ENCODE measurements at places on chromosomes 3 and 15.
A peak's percentile ranks its signal among the peaks of the same experiment; 100 is the strongest.

DNA sequence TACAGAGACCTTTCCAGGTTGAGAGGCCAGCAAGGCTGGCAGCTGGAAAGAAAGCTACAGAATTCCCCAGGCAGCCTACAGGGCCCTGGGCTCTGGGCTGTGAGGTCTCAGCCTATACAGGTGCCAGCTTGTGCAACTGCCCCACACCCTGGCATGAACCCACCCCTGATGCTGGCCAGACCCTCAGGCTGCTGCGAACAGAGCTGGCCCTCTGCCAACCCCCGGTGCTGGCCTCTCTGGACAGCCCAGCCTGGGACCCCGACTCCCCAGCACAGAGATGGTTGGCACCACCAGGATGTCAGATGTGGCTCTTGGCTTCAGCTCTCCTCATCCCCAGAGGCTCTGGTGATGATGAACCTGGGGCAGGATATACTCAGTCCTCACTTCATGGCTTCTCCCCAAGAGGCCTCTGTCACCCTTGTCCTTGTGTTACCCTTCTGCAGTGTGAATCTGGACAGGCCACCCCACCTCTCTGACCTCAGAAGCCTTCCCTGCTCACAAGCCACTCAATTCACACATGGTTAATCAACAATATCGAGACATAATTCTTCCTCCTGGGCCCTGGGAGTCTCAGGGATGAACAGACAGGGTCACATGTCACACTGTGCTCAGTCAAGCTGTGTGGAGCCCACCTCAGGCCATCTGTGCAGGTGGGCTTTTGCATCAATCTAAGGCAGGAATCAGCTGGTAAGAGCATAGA lies 11.0 kb upstream of the BFSP2 start:
- DNase-seq = peak; percentile 1

- DNase-seq = peak; percentile 81
Measured at GRCh38 chr15:69593981-69594966, 141.7 kb downstream of the RPLP1 start.

GRCh38 chr3:64457811-64458210 lies 230.0 kb downstream of the ADAMTS9 start:
- no peak for DNase-seq

GRCh38 chr3:36944641-36945270 lies at the start of gene TRANK1:
TRANK1 (minus strand) TSS chr3:36945054; CDS start chr3:36944809, 245 bp downstream.
- DNase-seq = peak; percentile 76

GRCh38 chr3:159923956-159924355 lies 64.7 kb upstream of the IL12A start:
- no peak for DNase-seq

DNA sequence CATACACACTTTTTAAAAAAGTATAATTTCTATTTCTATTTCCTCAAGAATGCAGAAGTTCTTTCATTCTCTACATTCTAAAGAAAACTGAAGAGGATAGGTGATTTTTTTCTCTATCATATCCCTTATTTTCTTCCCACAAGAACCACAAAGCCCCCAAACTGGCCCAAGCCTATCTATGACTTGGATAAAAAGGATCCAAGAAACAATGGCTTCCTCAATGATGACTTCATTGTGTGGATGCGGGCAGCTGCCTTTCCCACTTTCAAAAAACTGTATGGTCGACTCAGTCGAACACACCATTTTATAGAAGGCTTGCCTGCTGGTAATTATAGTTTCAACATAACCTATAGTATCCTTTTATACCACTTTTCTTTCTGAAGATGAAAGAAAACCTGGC lies 52.9 kb upstream of the TBC1D23 start:
- no peak for DNase-seq

- DNase-seq = no peak
Measured at GRCh38 chr3:166478356-166478755, 641.1 kb upstream of the BCHE start.

- DNase-seq = no peak
Measured at GRCh38 chr3:11006986-11007933, 14.7 kb downstream of the SLC6A1 start.

DNA sequence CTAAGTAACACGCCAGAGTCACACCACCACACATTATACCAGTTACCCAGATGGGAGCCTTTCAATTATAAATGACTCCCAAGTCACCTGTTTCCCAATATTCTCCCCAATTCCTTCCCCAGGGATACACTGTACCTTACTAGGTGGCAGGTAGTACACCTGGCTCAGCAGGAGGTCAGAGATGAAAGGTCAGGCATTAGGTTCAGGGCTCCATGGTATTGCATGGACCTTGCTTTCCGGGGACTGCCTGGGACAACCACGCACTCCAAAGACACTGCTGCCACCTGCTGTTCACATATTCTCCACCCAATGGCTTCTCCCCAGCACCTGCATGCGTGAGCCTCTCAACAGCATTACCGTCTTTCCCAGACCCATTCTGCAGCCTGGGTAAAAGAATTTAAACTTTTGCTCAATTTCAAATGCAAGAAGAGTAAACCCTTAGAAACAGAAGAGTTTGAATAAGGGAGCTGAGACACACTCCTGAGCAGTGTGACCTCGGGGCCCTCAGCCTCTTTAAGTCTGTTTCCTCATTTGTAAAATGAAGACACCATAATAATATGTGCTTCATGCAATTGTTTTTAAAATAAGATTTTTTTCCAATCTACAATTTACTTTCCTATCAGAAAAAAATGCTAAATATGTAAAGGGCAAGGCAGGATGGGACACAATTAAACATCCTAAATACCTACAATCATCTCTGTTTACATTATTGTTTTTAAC lies 28.0 kb upstream of the LACTB start:
- peak; percentile 87 for DNase-seq

DNA sequence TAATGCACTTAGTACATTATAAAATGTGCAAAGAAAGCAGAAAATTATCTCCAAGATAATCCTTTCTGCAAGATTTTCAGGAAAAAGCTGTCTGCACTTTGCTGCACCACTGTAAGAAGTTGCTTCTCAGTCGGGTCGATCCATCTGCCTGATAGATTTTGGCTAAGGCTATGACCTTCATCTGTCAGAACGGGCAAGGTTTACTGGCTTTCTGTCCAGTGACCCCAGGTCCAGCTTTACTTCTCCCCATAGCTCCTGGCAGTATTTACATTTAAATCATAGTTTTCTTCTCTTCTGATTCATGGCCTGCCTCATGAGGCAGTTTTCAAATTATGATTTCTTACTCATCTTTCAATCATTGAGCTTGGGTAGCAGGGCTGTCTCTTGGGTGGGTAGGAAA lies 422.7 kb downstream of the EPHB1 start:
- DNase-seq = no peak

DNA sequence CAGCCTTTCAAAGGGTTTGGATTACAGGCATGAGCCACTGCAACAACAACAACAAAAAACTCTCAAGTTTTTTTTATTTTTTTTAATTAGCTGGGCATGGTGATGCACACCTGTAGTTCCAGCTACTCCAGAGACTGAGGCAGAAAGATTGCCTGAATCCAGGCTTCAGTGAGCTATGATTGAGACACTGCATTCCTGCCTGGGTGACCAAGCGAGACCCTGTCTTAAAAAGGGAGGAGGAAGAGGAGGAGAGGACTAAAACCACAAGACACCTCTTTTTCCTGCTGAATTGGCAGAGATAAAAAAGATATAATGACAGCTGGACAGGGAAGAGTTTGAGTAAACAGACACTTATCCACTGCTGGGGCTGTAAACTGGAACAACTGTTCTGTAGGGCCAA lies 22.7 kb upstream of the CHRNB4 start:
- no peak for DNase-seq

DNA sequence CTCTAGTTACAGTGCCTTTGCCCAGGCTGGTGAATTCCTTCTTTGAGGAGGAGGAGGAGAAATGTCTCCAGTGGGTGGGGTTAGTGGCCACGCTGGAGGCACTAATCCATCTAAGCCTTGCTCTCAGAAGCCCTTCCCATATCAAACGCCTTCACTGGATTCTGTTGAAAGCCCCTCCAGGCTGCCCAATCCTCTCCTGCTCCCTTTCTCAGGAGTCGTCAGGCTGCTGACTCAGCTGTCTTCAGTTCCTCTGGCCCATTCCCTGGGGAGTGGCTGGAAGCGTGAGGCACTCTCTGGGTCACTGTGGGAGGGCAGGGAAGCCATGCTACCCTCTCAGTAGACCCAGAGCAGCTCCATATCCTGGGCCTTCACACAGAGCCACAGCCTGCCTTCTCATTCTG lies 2.7 kb downstream of the AP2M1 start:
- DNase-seq = no peak

DNA sequence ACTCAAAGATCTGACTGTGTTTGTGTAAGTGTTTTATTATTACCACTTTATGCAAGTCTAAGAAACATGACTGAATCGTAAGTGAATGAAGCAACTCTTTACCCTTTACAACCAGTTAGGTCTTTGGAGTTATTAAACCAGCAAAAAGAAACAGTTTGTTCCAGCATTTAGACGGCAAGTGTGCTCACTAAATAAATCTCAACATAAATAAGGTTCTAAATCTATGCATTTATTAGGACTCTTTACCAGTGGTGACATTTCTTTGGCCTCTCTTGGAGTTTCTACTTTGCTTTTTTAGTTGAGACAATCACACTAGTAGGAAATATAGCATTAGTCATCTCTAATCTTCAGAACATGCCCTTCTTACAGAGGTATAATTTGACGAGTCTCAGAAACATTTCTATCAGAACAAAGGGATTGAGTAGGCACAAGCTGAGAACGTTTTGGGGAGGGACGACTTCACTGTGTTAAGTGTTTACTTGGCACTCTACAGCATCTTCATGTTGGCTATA lies 739.9 kb upstream of the NR2F2 start:
- DNase-seq = no peak

DNA sequence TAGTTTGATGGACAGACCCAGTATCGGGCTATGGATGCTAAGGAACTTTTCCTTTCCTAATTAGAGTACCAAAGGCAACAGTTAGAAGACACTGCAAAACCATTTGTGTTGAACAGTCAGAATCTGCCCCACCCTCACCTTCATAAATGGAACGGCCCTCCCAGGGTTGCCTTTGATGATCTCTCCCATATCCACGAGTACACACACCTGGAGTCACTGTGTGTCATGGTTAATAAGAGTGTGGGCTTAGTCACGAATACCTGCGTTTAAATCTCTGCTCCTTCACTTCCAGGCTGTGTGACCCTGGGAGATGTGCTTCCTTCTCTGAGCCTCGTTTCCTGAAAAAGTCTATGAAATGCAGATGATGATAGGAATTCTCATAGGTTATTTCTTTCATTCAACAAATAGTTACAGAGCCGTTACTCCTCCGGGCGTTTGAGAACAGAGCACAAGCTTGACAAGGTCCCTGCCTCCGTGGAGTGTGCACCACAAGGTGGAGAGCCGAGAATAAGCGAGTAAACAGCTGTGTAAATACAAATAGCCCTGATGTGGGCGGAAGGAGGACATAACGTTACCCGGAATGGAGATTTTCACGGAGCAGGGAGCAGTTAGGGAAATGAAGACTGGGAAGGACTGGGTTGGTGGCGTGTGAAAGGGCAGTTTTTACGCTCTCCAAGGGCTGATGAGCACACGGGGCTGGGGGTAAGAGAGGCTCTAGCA lies 6.7 kb downstream of the SLC51A start:
- no peak for DNase-seq

GRCh38 chr3:176927706-176928581 lies 269.3 kb downstream of the TBL1XR1 start:
- DNase-seq = no peak

DNA sequence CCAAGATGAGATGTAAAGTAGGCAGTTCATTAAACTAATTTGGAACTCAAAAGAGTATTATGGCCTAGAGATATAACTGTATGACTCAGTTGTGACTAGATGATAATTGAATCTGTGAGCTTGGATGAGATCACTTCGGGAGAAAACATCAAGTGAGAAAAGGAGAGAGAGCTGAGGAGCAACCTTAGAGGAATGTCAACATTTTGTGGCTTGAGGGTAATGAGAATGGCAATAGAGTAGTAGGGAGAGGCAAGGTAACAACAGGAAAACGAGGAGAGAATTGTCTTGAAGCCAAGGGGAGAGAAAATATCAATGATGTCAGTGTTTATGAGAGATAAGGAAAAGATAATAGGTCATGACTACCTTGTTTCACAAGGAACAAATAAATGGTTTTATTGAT lies 580.2 kb downstream of the NLGN1 start:
- no peak for DNase-seq

DNA sequence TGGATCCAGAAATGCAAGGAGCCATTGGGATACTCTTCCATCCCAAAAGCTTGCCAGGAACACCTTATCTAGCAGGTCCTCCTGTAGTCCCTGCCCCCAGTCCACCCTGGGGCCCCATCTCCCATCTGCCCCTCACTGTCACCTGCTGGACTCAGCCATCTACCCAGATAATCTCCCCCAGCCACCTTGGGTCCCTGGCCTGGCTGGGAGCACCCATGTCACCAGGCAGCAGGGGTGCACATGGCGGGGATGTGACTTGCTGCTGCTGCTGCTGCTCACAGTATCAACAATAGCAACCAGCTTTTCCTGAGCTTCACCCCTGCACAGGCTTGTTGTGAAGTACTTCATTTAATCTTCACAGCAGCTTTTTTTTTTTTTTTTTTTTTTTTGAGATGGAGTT lies 12.6 kb downstream of the PTH1R start:
- no peak for DNase-seq

DNA sequence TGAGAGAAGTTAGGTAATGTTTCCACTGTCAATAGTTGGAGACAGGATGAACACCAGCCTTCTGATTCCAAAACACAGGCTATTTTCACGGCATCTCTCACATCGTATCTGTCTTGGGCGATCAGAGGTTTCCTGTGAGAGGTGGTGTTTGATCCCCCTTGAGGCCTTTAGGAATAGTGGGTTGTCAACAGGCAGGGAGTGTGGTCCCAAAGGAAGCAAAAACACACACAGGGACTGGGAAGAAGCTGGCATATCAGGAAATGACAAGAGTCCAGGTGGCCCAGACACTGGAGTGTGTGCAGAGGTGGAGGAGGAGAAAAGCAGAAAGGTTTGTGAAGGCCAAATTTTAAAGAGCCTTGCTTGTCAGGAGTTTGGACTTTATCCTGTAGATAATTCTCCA lies 6.6 kb upstream of the MAGEF1 start:
- no peak for DNase-seq

- DNase-seq = no peak
Measured at GRCh38 chr3:20400281-20400680, 214.3 kb upstream of the SGO1 start.

- DNase-seq = no peak
Measured at GRCh38 chr3:111748132-111748531, 110.9 kb upstream of the PHLDB2 start.

DNA sequence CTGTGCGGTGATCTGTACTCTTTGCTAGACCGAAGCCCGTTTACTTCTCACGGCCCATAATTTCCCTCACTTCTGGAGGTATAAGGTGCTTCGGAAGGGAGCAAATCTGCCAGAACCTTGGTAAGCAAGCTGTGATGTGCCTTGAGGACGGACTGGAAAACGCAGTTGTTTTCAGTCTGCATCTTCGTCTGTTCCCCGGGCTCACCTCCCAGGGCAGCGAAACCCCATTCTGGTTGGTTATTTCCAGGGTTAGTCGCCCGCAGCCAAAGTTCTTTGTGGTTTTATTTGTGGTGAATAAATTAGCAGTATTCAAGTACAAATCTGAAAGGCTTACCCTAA lies 401 bp downstream of the RAMAC start:
- no peak for DNase-seq

- DNase-seq = no peak
Measured at GRCh38 chr3:27708250-27708649, 13.9 kb downstream of the EOMES start.

GRCh38 chr15:96232335-96232734 lies 98.2 kb upstream of the NR2F2 start:
- no peak for DNase-seq
